ENCODE measurements at places on chromosomes 13 and 19. TPM values are rescaled to one million over a fixed set of nuclear protein-coding genes. Genes with fewer than 3 reads are reported as not detected.

The SPRED3 gene
- 1.8 TPM for total RNA-seq

The ZNF69 gene
- total RNA-seq: 4.5 TPM

The NPAS1 gene
- total RNA-seq: 0.61 TPM

The CPB2 gene
- total RNA-seq: not detected

The OR7C1 gene
- total RNA-seq: not detected

The SOX1 gene
- total RNA-seq: not detected

The PLPP2 gene
- not detected for total RNA-seq

The CEACAM6 gene
- not detected for total RNA-seq

The DPF1 gene
- total RNA-seq: 0.31 TPM

The ZNF763 gene
- total RNA-seq: 6.1 TPM

The COLGALT1 gene
- 68.4 TPM for total RNA-seq

The RDH8 gene
- total RNA-seq: not detected

The BABAM1 gene
- 112 TPM for total RNA-seq

The DAND5 gene
- total RNA-seq: not detected

The PTPRH gene
- not detected for total RNA-seq

The SLC1A6 gene
- total RNA-seq: not detected

The DZIP1 gene
- total RNA-seq: 0.45 TPM

The ERICH6B gene
- not detected for total RNA-seq

The TIMM44 gene
- 66.6 TPM for total RNA-seq

The OSCAR gene
- total RNA-seq: 1.5 TPM

The RASAL3 gene
- total RNA-seq: 168 TPM

The GPR183 gene
- 44.9 TPM for total RNA-seq

The ANGPTL8 gene
- not detected for total RNA-seq

The EPSTI1 gene
- 95.5 TPM for total RNA-seq

The COX6B2 gene
- 0.55 TPM for total RNA-seq

The CNMD gene
- not detected for total RNA-seq

The CEACAM20 gene
- not detected for total RNA-seq

The KXD1 gene
- total RNA-seq: 96.7 TPM

The HPN gene
- 0.20 TPM for total RNA-seq

The F10 gene
- total RNA-seq: not detected

The CACNG7 gene
- not detected for total RNA-seq

The ZIC5 gene
- total RNA-seq: not detected

The HSH2D gene
- 72.5 TPM for total RNA-seq

The ZNF546 gene
- total RNA-seq: 9.9 TPM

The FXYD1 gene
- total RNA-seq: not detected

The CBY2 gene
- total RNA-seq: not detected

The LYPD5 gene
- 2.0 TPM for total RNA-seq

The ZSCAN1 gene
- not detected for total RNA-seq

The SOX21 gene
- not detected for total RNA-seq

The FBXO17 gene
- total RNA-seq: not detected

The XAB2 gene
- 58.1 TPM for total RNA-seq

The KLF12 gene
- 50.5 TPM for total RNA-seq

The GAPDHS gene
- not detected for total RNA-seq

The ZFP36 gene
- total RNA-seq: 107 TPM

The IFNL1 gene
- total RNA-seq: not detected

The LRRC25 gene
- total RNA-seq: 1.2 TPM

The RETN gene
- 4.4 TPM for total RNA-seq

The FARP1 gene
- 1.9 TPM for total RNA-seq

The CEACAM5 gene
- not detected for total RNA-seq

The PSG1 gene
- not detected for total RNA-seq

The PSG6 gene
- not detected for total RNA-seq

The PROZ gene
- total RNA-seq: not detected

The SIGLEC12 gene
- 3.7 TPM for total RNA-seq

The SYCN gene
- not detected for total RNA-seq

Measured in activated naive CD8-positive, alpha-beta T cell treated with anti-CD3 and anti-CD28 coated beads, Interleukin-2, amount 10 ng/mL, durations not matched to agents 7 days and 5 days (primary cell).